ENCODE measurements at places on chromosomes 11 and 22.

- H3K4me1 ChIP-seq, result no peaks in the 10 kb centered on the region
- no peaks in the 10 kb centered on the region for H3K36me3 ChIP-seq
- no peak overlapping the region for H3K4me3 ChIP-seq
- no peaks in the 10 kb centered on the region for H3K27me3 ChIP-seq
Measured at GRCh38 chr22:49466878-49467595, 360.6 kb downstream of the BRD1 start.

- peaks cover 5% of the 10 kb centered on the region for H3K4me1 ChIP-seq
- no peaks in the 10 kb centered on the region for H3K36me3 ChIP-seq
- DNase-seq, result peak; percentile 74
- no peaks in the 10 kb centered on the region for H3K27me3 ChIP-seq
Measured at GRCh38 chr11:44936525-44936924, 14.2 kb downstream of the TP53I11 start.

GRCh38 chr11:68838572-68838964 lies 3.1 kb downstream of the CPT1A start:
- H3K27ac ChIP-seq, result peak overlapping the region; percentile 61
- no peak for DNase-seq
- no peaks in the 10 kb centered on the region for H3K36me3 ChIP-seq

GRCh38 chr11:45048870-45049691 lies 97.4 kb upstream of the PRDM11 start:
- no peaks in the 10 kb centered on the region for H3K4me1 ChIP-seq
- no peaks in the 10 kb centered on the region for H3K27me3 ChIP-seq
- H3K4me3 ChIP-seq, result no peak overlapping the region
- H3K36me3 ChIP-seq, result no peaks in the 10 kb centered on the region

Measured in CD4-positive, alpha-beta memory T cell (primary cell).